Activated CD8-positive, alpha-beta memory T cell treated with anti-CD3 and anti-CD28 coated beads for 48 hours (primary cell): ENCODE measurements at places on chromosomes 7 and 10.

GRCh38 chr10:22222236-22223190, 4.7 kb upstream of the EBLN1 start:
- DNase-seq, result no peak

- no peak for DNase-seq
Measured at GRCh38 chr7:105319578-105319977, 69.1 kb downstream of the SRPK2 start.

- peak; percentile 5 for DNase-seq
Measured at GRCh38 chr10:130300608-130301020, 164.4 kb downstream of the GLRX3 start.

DNA sequence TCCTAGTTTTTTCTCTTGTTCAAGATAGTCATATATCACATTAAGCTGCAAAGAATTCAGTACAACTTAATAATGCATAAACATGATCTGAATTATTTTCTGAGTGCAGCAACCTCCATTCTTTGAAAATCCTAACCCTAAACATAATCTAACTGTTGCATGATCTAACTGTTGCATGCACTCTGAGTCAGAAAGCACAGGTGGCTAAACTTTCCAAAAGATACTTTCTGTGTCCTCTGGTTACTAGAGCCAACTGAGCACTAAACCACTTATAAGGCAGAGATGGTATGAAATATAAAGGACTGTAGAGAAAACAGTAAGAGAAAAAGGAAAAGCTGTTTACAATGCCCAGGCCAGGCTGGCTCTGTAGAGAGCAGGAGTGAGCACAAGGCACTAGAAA, 23.0 kb upstream of the FAM133B start:
- no peak for DNase-seq

- DNase-seq, result no peak
Measured at GRCh38 chr10:12757351-12757750, 244.2 kb downstream of the CCDC3 start.

DNA sequence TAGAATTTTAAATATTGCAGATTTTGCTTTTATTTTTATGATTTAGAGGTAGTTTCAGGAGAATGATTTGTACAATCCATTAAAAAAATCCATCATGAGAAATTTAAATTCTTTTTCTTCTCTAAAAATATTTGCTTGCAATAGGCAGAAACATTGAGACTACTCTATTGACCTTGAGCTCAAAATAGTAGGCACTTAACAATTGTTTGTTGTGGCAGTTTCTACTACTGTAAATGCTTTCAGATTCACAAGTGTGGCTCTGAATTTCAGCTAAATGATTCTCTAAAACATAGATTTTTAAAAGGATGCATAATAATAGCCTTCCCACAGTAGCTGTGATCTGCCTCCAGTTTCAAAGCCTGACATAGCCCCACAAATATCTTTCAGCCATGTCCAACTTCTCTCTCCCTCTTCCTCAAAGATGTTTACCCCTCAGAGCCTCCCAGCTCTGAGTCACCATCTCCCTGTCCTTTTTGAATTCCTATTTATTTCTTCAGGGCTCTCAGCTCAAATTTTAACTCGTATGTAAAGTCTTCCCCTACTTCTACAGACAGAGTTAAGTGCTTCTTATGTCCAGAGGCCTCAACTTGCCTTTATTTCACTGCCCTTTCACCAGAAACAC, 160.5 kb downstream of the AOAH start:
- no peak for DNase-seq
